ENCODE measurements at places on chromosomes 16 and 17.

GRCh38 chr17:81991684-81992305 lies 14.4 kb downstream of the ASPSCR1 start:
- no peak for ATAC-seq

DNA sequence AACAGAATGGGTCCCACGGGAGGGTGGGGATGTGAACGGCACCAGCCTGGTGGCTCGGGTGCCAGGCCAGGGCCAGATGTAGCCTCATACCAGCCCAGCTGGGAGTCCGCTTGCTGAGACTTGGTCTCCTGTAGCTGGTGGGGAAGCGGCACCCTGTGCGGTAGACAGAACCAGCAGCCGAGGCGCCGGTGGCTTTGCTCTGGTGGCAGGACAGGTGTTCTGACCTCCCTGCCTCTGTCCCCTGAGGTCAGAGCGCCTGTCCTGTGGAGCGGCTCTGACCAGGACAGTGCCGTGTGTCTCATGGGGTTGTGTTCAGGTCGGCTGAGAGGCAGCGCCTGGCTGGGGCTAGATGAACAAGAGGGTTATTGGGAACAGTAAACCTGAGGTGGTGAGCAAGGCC lies 20.1 kb downstream of the RAB40C start:
- ATAC-seq: no peak

- no peak for ATAC-seq
Measured at GRCh38 chr17:73801455-73802100, 157.3 kb upstream of the SDK2 start.

- peak; percentile 24 for ATAC-seq
Measured at GRCh38 chr17:39224778-39225307, 902 bp downstream of the STAC2 start.

DNA sequence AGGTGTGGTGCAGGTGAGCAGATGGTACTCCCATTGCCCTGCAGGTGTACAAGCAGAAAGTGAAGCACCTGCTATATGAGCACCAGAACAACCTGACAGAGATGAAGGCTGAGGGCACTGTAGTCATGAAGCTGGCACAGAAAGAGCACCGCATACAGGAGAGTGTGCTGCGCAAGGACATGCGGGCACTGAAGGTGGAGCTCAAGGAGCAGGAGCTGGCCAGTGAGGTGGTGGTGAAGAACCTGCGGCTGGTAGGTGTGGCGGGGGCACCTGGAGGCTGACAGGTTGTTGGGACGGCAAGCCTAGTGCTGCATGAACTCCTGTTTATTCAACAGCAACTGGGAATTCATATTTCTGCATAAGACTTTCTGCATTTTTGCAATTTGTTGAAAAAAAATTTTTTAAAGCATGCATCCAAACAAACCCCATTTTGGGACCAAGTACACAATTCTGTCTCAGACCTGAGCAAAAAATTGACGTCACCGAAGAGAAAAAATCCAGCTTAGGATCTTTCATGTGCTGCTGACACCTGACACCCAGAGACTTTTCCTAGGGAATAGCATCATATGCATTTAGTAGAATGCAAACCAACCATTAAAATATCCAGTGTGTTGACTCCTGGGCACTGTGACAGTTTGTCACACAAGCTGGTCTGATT lies 13.5 kb upstream of the DBNDD1 start:
- no peak for ATAC-seq

DNA sequence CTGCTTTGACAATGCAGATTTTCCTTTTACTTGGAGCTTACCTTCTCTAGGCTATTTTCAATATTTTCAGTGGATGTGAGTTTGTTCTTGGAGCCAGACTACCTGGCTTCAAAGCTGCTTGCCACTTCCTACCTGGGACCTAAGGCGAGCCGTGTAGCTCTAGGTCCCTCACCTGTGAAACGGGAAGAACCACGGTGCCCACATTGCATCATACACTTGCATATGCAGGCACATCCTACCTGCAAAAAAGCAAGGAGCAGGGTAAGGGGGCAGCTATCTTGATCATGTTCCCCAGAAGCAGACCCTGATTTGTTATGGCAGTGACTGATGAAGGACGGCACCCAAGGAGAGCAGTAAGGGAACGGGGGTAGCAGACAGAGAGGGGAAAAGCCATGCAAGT lies 27.0 kb upstream of the MPRIP start:
- no peak for ATAC-seq

DNA sequence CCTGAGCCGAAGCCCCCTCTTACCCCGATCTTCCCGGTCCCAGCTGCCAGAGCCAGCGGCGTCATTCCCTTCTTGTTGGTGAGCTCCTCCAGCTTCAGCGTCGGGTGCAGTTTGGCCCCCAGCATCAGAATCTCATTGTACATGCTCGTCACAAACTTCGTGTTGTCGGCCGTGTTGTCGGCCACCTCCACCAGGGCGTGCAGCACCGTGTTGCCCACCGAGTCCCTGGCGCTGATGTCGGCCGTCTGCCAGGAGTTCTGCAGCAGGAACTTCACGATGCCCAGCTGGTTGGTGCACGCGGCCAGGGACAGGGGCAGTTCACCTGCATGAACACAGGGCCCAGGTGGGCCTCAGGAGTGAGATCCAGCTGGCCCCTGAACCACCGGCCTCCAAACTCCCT lies 19.4 kb downstream of the TRPV1 start:
- no peak for ATAC-seq

DNA sequence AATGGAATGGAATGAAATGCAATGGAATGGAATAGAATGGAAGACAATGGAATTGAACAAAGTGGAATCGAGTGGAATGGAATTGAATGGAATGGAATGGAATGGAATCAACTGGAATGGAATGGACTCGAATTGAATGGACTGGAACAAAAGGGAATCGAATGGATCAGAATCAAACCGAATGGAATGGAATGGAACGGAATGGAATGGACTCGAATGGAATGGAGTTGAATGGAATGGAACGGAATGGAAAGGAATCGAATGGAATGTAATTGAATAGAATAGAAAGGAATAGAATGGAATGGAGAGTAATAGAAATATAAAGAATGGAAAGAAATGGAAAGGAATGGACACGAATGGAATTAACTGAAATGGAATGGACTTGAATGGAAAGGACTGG lies 475.2 kb upstream of the WSB1 start:
- no peak for ATAC-seq

- no peak for ATAC-seq
Measured at GRCh38 chr17:2025622-2026309, 632 bp upstream of the RTN4RL1 start.

- ATAC-seq: no peak
Measured at GRCh38 chr16:31132303-31132979, 3.1 kb downstream of the PRSS8 start.

DNA sequence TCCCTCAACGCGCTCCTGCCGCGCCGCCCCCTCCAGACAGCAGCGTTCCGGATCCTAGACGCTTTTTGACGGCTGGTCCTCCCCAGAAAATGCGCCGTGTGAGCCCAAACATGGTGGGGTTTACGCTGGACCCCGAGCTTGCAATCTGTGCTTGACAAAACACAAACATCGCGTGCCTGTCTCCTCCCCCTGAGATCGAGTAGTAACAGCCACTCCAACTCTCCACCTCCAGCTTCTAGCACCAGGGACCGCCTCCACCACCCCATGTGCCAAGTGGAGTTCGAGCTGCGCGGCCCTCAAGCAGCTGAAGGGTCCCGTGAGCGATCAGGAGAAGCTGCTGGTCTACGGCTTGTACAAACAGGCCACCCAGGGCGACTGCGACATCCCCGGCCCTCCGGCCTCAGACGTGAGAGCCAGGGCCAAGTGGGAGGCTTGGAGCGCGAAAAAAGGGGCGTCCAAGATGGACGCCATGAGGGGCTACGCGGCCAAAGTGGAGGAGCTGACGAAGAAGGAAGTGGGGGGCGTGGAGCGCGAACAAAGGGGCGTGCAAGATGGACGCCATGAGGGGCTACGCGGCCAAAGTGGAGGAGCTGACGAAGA lies 656 bp upstream of the GEMIN4 start:
- ATAC-seq: peak; percentile 7

DNA sequence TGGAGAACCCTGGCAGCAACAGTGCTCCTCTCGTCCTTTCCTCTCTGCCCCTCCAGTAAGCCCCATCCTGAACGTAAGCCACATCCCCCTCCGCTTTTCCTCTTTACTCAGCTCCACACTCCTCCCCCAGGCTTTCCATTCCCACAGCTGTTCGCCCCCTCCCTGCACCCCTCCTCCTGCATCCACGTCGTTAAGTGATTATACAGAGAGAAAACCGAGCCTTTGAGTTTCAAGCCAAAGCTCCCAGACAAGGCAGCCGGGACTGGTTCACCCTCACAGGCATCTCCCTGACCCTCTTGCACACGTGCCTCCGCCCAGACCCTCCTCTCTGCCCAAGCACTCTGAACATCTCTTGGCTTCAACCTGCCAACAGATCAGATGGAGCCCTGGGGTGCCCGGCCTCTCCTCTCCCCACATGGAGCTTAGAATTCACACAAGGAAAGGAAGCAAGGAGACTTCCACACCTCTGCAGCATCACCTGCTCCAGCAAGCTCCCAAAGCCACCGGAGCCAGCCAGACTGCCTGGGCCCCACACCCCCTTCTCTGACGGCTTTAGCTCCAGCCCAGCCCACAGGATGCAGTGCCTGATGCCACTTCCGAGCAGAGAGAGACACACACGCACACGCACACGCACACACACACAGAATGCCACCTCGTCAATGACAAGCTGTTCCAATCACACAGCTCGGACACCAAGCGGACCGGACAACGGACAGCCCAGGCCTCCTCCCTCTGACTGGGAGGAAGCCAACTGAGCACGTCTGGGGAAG lies 99.9 kb upstream of the CCL2 start:
- no peak for ATAC-seq

GRCh38 chr16:53744449-53744848 lies 40.5 kb downstream of the FTO start:
- ATAC-seq: peak; percentile 78

DNA sequence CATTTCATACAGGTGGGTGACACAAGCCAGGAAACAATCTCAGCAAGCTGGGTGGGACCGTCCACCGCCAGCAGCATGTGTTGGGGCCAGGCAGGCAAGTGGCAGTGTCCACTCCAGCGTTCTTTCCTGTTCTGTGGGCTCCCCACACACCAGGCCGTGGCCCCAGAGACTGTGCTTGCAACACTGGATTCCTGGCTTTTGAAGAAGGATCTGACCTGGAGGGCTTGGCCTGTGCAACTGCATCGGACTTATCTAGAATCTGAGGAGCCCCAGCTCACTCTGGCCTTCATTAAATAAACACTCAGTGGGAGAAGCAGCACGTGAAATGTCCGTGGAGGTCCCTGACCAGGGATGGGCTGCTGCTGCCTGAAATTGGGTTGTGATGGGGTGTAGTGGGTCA lies 3.2 kb downstream of the KSR1 start:
- no peak for ATAC-seq

DNA sequence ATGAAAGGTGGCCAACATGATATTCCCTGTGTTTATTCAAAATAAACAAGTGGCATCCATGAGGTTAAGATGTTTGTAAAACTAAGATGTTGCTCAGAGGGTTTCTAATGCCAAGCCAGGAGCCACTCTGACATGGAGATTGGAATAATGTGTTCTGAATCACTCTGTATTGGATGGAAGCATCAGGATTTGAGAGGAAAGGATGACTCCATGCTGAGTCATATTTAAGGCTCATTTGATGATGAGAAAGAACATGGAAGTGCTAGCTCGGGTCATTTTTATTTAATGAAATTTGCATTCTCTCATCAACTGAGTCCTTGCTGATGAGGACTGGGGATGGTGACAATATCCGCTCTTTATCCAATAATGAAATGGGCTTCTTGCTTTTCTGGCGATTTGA lies 6.2 kb downstream of the VAT1L start:
- ATAC-seq: no peak

GRCh38 chr16:47625115-47625567 lies 164.0 kb downstream of the PHKB start:
- ATAC-seq: no peak

DNA sequence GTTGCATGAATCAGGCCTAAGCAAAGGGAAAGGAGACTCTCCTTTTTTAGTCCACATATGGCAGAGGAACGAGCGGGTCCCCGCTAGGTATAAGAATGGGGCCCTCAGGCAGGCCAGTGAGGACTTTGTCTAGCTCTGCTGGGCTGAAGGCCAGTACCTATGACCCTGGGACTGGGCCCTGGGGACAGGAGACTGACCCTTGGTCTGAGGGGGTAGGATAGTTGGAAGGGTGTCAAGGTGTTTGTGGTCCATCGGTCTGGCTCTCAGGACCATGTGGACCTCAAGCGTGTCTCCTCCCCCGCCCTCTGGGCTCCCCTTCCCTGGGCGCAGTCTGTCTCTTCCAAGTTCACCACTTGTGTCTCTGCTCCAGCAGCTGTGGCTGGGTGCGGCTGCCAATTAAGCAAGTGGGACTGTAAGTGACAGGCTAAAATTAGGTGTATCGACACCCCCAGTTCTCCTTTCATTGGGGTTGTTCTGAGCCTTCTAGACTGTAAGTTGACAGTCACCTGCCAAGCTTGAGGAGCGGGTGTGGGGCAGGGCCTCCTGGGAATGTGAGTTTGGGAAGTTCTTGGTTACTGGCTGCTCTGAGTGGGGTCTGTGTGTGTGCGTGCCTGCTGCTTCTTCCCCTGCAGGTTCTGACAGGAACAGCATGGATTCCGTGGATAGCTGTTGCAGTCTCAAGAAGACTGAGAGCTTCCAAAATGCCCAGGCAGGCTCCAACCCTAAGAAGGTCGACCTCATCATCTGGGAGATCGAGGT lies 24.5 kb downstream of the AKAP1 start:
- ATAC-seq: no peak

DNA sequence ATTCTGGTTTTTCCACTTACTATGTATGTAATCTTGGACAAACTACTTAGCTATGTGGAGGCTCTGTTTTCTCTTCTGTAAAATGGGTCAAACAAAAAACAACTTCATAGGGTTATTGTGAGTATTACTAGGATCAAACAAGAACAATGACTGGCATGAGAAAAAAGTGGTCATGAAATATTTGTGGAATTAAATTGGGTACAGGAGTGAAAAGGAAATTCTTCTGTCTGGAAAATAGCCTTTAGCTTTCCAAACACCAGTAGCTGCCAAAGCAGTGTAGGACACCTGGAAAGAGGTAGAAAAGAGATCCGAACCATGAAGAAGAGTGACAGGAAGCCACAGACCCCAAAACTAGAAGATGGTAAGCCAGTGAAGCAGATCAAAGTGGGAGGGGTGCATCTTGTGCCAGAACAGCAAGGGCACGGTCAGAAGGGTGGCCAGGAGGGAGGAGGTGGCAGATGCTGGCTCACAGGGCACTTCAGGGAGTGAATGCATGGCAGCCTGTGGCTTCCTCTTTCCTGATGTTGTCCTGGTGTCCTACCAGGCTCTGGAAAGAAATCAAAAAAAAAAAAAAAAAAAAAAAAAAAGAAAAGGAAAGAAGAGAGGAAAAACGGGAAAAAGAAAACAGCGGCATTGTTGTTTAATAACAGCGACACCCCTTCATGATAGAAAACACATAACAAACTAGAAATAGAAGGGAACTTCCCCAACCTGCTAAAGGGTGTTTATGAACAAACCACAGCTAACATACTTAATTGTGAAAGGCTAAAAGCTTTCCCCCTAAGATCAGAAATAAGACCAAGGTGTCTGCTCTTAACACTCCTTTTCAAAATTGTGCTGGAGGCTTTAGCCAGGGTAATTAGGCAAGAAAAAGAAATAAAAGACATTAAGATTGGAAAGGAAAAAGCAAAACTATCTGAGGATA lies 67.9 kb downstream of the PCTP start:
- ATAC-seq: no peak

- ATAC-seq: peak; percentile 65
Measured at GRCh38 chr17:17205368-17206123, 587 bp downstream of the PLD6 start.

All from activated CD4-positive, CD25-positive, alpha-beta regulatory T cell treated with anti-CD3 and anti-CD28 coated beads, Interleukin-2, amount 50 U/mL, for 24 hours (primary cell).